ENCODE measurements at places on chromosomes 12 and 14.
A peak's percentile ranks its signal among the peaks of the same experiment; 100 is the strongest.

DNA sequence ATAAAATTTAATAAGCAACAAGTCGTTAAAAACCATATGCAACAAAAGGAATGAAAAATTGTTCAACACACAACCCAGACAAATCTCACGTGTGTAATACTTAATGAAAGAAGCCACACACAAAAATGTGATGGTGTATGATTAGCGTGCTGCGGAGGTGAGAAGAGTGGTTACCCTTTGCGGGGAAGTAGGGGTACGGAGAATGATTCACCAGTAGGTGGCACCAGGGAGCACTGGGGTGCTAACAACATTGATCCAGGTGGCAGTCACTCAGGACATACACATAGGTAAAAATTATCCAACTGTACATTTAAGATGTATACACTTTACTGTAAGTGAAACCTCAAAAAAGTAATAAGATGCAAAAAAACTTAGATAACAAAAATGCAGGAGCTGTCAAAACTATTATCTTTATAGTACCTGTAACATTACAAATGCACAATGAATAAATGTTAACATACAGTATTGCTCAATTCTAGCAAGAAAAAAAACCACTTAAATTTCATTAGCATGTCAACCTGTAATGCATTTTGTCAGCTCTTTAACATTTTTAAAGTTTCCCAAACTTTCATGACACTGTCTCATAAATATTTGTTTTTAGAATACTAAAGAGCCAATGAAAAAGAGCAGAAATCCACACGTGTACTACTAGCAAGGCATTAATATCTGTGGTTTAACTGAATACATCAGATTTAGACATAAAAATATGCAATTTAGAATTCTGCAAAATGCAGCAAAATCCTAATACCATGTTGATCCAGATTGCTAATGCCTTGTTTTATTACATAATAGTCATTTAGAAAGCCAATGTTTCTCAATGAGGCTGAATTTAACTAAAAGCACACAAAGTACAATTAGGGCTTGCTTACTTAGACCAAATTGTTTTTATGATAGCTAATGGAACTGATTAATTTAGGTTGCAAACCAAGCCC is 46.7 kb downstream of the TMCC3 start:
- peak; percentile 67 for DNase-seq

DNA sequence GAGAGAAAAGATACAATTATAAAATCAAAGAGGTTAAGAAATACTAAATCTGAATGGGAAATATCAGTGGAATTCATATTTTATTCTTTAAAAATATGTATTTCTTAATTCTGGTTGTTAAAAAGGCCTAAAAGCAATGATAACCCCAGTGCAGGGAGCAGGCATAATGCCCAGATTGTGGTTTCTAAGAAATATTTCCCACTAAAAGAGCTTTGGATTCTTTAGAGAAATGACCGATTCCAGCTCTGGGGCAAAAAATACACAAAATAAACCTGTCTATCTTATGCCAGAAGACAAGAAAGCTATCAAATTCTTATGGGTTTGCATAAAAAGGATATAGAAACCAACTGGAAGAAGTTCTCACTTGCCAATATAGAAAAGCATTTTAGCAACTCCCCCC is 71.6 kb downstream of the PDE6H start:
- DNase-seq: no peak

DNA sequence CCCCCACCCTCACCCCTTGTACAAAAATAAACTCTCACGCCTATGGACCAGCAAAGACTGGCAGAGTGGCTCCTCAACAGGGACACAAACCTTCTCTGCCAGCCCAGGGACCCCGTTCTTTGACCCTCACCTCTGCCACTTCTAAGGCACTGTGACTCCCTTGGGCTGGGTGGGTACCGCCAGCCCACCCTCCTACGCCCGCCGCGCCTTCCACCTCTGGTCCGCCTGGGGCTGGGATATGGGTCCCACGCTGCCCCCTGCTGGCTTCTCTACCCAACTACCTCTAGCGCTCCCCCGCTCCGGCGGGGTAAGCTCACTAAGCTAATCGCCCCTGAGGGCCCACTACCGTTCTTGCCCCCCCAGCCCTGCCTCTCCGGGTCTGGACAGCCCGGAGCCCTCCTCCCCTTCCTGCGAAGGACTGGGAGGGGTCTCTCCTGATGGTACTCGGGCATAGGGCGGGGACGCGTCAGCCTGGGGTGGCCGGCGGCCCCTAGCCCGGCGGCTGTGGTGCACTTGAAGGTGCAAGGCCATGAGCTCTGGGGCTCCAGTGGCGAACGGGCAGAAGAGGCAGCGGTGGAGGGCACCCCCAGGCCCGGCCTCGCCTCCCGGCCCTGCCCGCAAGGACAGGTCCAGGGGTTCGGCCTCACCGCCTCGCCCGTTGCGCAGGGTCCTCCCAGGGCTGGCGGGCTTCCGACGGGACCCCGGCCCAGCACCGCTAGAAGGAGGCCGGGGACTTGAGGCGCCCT is 8.1 kb downstream of the ZNF219 start:
- no peak for DNase-seq

DNA sequence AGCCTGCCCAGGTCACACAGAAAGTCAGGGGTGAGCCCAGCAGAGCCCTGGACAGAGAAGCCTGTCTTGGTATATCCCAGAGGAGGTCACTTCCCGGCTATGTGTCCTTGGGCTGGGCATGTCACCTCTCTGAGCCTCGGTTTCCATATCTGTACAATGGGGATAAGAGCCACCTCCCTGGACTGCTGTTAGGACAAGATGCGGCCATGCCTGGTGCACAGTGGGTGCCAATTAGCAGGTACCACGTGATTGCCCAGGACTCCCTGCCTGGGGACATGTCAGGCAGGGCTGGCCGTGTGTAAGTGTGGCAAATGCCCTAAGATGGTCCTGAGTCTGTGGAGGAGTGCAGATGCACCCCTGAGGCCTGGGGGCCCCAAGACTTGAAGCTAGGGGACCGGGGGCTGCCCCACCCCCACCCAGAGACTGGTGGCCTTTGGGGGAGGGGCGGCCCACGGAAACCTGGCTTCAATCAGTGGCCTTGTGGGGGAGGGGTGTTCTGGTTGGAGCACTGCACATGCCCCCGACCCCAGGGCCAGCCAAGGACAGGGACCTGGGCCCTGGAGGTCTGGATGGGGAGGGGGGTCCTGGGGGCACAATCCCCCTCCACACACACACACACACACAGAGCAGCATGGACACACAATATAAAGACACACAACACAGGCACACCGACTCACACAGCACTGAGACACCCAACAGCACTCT is 878 bp downstream of the TMEM119 start:
- DNase-seq: no peak

DNA sequence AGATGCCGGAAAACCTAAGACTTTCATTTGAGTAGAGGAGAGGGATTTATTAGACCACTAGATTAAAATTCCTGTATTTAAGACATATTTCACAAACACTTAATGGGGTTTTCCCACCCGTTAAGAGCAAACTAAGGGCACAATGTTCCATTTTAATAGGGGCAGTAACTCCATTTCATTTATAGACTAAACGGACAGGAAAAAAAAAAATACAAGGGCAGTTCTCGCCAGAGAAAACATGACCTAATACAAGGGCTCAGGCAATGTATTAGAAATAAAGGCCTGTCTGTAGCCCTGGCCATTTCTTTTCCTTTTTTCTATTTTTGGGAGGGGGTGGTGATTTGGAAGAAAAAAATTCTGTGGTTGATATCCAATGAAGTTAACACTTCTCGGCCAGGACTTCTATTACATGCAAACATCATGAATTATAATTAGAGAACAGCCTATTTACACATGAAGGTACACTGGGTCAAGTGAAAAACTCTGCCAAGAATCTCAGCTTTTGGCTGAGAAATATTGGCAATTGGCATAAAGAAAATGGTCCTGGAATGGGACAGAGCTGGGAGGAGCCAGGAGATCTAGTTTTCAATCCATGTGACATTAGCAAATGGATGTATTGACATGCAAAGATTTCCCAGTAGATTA is 641.1 kb upstream of the TBX3 start:
- no peak for DNase-seq

GRCh38 chr14:61188978-61189808 is 91.9 kb downstream of the TMEM30B start:
- no peak for DNase-seq

GRCh38 chr12:108319277-108320234 is 19.6 kb downstream of the CMKLR1 start:
- no peak for DNase-seq

- DNase-seq: no peak
Observed at GRCh38 chr12:80892597-80893445, 44.9 kb downstream of the LIN7A start.

GRCh38 chr14:103741876-103742275 is 26.3 kb downstream of the ZFYVE21 start:
- DNase-seq: no peak

DNA sequence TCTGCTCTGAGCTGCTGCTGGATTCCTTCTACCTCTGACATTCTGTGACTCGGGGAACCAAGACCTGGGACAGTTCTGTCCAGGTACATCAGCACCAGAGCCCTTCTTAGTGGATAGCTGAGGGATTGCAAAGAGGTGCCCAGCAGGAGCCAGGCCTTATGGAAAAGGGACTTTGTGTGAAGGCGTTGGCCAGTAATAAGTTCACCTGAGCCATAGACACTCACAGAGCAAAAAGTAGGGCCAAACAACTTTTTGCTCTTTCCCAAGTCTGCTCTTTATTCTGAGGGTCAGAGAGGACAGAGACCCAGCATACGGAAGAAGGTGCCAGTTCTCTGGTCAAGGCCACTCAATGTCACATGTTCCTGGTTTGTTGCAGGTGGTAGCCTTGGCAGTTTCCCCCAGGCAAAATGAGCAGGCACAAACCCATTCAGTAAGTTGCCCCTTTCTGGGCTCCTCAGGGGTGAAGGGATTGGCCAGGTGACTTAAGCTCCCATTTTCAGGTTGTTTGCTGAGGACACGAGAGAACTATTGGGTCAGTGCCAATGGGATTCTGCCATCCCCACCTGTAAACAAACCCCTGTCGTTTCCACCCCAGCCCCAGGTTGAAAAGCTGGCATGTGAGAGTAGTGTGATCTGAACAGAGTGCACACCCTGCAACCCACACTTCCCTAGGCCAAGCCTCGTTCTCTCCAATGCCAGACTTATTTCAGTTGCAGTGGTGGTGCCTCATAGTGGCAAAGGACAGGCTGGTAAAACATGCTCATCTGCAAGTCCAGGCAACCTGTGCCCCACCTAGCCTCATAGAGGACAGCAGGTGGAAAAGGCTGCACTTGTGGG is 150.3 kb downstream of the SMOC1 start:
- DNase-seq: no peak

DNA sequence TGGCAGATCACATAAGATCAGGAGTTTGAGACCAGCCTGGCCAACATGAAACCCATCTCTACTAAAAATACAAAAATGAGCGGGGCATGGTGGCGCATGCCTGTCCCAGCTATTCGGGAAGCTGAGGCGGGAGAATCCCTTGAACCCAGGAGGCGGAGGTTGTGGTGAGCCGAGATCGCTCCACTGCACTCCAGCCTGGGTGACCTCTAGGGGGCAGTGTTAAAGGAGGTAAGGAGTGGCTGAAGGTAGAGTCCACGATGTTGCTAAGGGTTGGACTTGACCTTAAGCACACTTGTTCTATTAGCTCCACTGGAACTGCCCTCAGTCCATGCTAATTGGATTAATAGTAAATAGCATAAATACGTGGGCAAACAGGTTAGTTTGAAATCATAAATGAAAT is 62.4 kb upstream of the PSMC1 start:
- DNase-seq: no peak

- no peak for DNase-seq
Observed at GRCh38 chr12:125983094-125983783, 918.0 kb downstream of the AACS start.

- DNase-seq: no peak
Observed at GRCh38 chr14:72610831-72611200, 283.1 kb downstream of the DPF3 start.

GRCh38 chr14:99539491-99539890 is 58.3 kb downstream of the CCNK start:
- no peak for DNase-seq

GRCh38 chr14:71395151-71395604 is 487.9 kb downstream of the PCNX1 start:
- no peak for DNase-seq

GRCh38 chr12:68807576-68808387 is at the start of gene MDM2:
MDM2 (plus strand) TSS chr12:68808177; CDS start chr12:68808478, 301 bp downstream.
- peak; percentile 98 for DNase-seq

DNA sequence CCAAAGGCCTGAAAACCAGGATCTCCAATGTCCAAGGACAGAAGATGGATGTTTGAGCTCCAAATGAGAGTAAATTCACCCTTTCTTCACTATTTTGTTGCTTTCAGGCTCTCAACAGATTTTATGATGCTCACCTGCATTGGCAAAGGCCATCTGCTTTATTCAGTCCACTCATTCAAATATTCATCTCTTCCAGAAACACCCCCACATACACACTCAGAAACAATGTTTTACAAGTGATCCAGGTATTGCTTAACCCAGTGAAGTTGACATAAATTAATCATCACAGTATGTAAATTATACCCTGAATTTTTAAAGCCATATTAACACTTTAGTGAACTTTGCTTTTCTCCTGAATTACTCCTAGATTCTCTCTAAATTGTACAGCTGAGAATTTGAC is 63.3 kb downstream of the DUSP6 start:
- no peak for DNase-seq

All from CD4-positive, alpha-beta T cell treated with Interleukin-17A for 1 hour (primary cell).